ENCODE measurements at places on chromosomes 7 and 10.
A peak's percentile ranks its signal among the peaks of the same experiment; 100 is the strongest.

- no peak for DNase-seq
Measured at GRCh38 chr7:2758673-2759616, 70.9 kb downstream of the AMZ1 start.

DNA sequence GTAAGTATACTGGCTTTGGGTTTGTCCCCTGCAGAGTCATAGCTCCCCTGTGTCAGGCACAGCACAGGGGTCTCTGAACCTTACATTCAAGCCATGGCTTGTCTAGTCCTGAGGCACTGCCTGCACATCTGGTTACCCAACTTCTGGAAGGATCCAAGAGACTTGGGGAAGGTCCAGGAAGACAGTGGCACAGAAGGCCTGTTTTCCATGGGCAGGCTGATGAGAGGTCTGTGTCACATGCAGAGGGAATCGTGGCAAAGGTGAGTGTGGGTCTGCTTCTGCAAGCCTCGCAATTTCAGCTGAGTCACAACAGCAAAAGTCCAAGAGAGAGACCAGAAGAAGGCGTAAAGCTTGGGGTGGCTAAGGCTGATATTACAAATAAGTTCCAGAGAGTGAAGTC, 28.4 kb upstream of the BMPR1A start:
- no peak for DNase-seq

DNA sequence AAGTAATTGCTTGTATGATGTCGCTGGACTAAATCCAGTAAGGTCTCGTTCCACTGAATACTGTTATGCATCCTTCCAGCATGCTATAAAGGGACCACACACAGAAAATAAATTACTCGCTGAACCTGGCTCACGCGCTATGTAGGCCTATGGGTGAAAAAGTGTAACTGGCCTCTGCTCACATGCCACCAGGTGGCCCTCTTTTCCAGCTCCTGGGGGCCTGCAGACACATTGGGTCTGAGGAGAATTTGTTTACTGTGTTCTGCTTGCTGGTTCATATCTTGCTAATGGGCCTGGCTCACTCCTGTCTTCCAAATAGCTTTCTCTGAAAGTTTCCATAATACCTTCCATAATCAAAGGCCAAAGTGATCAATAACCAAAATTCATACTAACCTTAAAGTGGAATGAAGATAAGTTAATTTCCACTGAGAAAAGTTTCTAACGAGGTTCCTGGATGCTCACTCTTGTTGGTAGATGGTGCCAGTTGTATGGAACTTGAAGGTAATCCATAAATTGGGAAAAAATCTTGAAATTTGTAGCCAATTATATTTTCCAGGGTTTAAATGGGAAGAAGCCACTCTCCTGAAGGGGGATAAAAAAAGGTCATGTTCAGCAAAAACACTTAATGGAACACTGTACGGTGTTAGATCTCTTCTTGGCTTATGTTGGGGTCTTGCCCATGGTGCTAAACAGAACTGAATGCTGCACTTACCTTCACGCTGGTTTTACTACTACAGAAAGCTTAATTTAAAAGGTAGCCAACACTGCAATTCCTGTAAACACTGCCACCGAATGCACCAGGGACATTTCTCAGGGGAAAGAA, 27.0 kb upstream of the ZPBP start:
- peak; percentile 2 for DNase-seq

GRCh38 chr10:58698777-58699356, 186.2 kb downstream of the BICC1 start:
- no peak for DNase-seq

DNA sequence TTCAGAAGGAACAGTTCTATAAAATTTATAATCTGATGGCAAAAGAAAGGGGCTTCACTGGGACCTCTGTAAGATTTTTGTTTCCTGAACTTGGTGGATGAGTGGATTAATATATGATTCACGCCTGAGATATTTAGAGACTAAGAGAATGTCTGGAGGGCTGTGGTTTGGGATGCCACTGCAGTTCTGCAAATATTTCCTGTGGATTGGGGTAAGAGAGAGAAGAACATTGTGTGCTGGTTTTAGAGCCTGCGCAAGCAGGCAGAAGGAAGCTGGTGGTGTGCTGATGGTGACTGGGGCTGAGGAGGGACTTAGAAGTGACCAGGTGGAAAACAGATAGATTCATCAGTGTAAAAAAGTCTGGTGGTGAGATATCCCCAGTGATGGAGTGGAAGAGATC, 87.0 kb downstream of the SUGCT start:
- DNase-seq: no peak

DNA sequence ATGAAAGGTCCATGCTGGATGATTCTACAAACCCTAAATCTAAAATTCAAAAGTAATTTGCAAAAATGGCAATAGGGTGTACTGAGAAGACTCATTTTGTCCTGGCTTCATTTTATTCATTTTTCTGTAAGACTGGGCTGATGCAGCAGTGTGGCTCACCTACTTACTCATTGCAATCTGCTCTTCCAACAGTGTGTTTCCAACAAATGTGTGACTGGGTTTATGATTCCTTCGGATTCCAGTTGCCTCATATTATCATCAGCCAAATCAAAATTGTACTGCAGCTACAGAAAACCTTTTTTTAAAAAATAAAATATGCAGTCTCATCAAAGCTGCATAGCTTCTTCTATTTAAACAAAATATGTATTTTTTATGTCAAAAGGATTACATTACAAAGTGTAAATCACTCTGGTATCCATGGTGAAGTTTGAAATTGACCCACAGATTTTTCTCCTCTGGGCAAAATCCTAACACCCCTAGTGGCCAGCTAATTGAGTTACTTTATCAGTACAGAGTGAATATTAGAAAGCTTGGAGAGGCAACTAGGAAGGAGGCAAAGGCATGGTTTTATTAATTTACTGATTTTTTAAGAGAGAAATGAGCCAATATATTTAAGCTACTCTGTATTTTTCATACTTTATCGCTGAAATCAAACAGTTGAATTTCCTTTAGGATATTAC, 390.3 kb downstream of the MAGI2 start:
- no peak for DNase-seq

- no peak for DNase-seq
Measured at GRCh38 chr10:117537904-117538524, 4.5 kb upstream of the EMX2 start.

GRCh38 chr7:8063706-8064297, 95.2 kb downstream of the GLCCI1 start:
- no peak for DNase-seq

DNA sequence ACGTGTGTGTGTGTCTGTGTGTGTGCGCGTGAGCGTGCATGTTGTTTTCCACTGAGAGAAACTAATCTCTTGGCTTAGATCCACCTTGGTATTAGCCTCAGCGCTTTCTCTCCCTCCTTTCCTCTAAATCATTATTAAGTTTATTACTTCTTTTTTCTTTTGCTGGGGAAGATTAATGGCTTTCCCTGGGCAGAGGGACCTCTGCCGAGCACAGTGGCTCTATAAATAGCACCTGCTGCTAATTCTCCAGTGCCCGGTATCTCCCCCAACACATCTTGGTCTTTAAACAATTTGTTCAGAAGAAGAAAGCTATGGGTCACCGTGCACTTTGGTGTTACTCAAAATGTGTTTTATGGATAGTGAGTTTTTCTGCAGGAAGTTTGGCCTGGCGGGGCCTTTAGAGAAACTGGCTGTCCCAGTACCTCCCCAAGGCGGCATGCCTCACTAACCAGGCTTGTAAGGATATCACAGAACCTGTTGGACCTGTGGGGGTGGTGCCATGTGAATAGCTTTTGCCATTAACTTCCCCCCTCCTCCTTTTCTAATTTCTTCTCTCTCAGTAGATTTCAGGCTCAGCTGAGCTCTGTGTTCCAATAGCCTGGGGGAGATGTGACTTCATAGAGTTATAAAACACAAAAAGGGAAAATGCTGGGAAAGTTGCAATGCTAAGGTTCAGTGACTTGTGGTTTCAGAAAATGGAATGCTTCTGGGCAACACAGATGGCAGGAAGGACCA, 70.1 kb upstream of the RAB11FIP2 start:
- no peak for DNase-seq

GRCh38 chr7:17305387-17306171, 7.1 kb downstream of the AHR start:
- no peak for DNase-seq

DNA sequence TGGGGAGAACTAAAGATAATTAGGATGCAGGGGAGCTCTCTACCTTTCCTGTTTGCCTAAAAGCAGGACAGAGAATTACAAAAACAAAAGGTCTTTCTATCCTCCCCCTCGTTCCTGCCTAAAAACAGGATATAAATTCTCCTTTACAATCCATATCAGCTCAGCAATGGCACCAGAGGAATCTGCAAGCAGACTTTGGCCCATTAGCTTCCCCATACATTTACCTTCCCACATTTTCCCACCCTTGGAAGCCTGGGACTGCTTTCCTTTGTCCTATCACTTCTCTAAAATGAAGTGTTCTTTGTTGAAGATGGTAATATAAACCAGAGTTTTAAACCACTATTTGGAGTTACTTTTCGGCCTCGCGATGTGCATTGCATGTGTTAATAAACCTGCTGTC, 15.5 kb downstream of the SHTN1 start:
- no peak for DNase-seq

DNA sequence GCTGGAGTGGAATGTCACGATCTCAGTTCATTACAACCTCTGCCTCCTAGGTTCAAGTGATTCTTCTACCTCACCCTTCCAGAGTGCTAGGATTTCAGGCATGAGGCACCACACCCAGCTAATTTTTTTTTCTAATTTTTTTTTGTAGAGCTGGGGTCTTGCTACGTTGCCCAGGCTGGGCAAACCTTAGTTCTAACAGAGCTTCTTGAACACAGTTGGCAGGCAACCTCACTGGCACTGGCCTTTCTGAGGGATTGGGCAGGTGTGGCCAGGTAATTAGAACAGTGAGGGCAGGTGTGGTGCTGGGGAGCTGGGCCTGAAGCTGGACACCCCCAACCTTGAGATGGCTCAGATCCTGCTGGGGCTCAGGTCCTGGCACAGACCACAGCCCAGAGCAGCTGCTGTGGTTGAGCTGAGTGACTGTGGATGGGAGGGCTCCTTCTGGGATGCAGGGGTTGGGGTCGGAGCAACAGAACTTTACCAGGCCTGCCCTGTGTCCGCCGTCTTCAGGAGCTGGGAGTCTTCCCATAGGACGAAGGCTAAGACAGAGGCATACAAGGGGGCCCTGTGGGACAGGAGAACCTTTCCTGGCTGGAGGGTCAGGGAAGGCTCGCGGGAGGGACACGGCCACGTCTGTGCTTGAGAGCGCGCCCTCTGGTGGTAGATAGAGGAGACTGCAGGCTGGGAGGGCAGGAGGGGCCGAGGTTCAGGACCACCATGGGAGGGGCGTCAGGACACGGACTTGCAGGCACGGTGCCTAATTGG, 48.2 kb downstream of the COL26A1 start:
- DNase-seq: peak; percentile 80

- no peak for DNase-seq
Measured at GRCh38 chr7:142770661-142771352, at the start of gene PRSS2. TSS of gene PRSS2 (plus strand) at chr7:142770970. CDS start at chr7:142770983, 13 bp downstream.

GRCh38 chr10:107614939-107615685, 450.6 kb upstream of the SORCS1 start:
- DNase-seq: no peak

All from neuronal stem cell (in vitro differentiated cells).